Progenitor cell of endocrine pancreas (in vitro differentiated cells): ENCODE measurements at places on chromosomes 3 and 15.

DNA sequence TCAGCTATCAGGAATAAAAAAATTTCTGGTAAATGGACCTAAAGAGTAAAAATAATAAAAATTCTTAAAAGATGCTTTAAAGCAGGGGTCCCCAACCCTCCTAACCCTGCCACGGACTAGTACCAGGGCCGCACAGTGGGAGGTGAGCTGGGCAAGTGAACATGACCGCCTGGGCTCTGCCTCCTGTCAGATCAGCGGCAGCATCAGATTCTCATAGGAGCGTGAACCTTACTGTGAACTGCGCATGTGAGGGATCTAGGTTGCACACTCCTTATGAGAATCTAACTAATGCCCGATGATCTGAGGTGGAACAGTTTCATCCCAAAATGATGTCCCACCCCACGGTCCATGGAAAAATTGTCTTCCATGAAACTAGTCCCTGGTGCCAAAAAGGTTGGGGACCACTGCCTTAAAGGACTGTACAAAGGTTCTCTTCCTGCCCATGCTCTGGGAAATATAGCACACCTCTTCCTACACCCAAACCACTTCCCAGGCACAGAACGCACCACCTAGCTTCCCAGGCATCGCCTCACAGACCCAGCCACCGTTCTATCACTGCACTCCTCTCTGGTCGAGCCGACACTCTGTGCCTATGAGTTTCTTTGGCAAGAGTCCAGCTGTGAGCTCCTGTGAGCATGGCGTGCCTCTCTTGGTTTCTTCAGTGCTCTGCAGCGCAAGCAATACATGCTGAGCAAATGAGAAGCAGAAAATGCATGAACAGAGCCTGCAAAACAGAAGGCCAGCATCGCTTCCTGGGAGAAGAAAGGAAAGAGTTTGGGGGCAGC is 104.9 kb downstream of the OCA2 start:
- no peak overlapping the region for H3K27ac ChIP-seq
- H3K36me3 ChIP-seq, result no peaks in the 10 kb centered on the region
- no peaks in the 10 kb centered on the region for H3K4me1 ChIP-seq
- no peak overlapping the region for H3K4me3 ChIP-seq

- H3K4me3 ChIP-seq, result no peak overlapping the region
- peaks cover 11% of the 10 kb centered on the region for H3K36me3 ChIP-seq
- peak overlapping the region; percentile 76 for H3K27ac ChIP-seq
- H3K4me1 ChIP-seq, result peaks cover 5% of the 10 kb centered on the region
- DNase-seq, result no peak
These were observed 56.8 kb downstream of the ZNF148 start for GRCh38 chr3:125318167-125318865.

DNA sequence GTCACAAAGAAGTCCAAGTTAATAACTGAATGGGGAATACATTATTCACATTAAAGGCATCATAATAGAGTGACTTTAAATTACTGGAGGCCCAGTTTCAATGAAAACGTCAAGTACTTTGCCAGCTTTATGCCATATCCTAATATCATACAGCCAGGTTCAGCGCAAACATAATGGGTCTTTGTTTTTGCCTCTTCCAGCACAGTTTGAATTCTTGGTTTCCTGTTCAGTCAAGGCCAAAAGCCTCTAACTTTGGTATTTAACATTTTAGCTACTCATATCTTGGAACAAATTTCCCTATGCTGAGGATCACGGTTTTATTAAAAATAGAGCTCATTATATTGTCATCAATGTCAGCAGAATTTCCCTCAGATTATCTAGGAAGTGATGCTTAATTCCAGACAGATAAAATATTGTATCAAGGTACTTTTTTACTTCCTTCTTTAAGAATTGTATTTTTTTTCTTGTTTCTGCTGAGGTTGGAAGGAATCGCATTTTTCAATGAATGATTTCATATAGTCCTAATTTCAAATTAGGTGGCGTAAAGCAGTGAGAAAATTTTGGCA is 269.2 kb downstream of the THRB start:
- H3K4me1 ChIP-seq, result peaks cover 4% of the 10 kb centered on the region
- H3K27me3 ChIP-seq, result no peaks in the 10 kb centered on the region
- H3K36me3 ChIP-seq, result peaks cover 2% of the 10 kb centered on the region
- DNase-seq, result no peak

GRCh38 chr3:194808640-194809097 is 123.0 kb downstream of the FAM43A start:
- peaks cover 42% of the 10 kb centered on the region for H3K27me3 ChIP-seq
- no peak overlapping the region for H3K27ac ChIP-seq
- H3K36me3 ChIP-seq, result no peaks in the 10 kb centered on the region
- no peak overlapping the region for H3K4me3 ChIP-seq

DNA sequence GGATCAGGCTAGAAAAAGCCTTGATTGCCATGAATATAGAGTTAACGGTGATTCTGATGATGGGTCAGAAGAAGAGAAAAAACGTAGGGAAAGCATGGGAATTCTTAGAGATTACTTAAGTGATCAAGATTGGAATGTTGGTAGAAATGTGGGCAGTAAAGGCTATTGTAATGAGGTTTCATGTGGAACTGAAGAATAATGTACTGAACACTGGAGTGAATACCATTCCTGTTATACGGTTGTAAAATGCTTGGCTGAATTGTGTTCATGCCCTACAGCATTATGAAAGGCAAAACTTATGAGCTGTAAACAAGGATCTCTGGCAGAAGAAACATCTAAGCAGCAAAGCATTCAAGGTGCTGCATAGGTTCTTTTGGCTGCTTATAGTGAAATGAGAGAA is 414.1 kb upstream of the CBLB start:
- no peak overlapping the region for H3K4me3 ChIP-seq
- no peaks in the 10 kb centered on the region for H3K36me3 ChIP-seq
- no peaks in the 10 kb centered on the region for H3K27me3 ChIP-seq
- peaks cover 8% of the 10 kb centered on the region for H3K4me1 ChIP-seq
- no peak for DNase-seq

DNA sequence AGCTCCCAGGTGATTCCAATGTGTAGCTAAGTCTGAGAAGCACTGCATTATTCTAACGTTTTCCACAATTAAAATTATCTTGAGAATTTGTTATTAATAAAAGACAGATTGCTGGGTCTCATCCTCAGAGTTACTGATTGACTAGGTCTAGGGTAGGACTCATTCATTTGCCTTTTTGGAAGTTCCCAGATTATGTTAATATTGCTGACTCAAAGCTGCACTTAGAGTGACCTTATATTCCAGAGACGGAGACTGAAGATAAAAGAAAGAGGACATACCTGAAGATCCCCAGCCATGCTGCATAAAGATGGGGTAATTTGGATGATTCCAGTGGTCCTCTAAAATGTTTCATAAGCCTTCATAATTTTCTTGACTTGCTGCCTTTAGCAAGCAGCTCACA is 81.8 kb downstream of the PLSCR2 start:
- DNase-seq, result no peak
- no peaks in the 10 kb centered on the region for H3K36me3 ChIP-seq
- H3K27me3 ChIP-seq, result no peaks in the 10 kb centered on the region
- no peak overlapping the region for H3K27ac ChIP-seq

DNA sequence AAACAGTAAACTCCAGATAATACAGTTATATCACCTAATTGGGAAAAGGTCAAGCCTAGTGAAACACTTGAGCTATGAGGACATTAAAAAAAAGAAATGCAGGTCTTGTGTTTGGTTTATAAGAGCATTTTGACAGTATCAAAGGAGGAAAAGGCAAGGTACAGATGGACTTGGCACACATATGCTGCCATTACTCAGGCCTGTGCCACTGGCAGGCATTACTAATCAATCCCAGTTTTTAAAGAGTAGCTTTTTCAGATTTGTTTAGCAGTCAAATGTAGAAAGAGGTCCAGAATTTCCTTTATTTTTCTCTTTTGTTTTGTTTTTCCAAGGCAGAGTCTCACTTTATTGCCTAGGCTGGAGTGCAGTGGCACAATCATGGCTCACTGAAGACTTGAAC is 38.9 kb downstream of the MDFIC2 start:
- DNase-seq, result no peak
- no peak overlapping the region for H3K4me3 ChIP-seq
- H3K36me3 ChIP-seq, result no peaks in the 10 kb centered on the region
- no peak overlapping the region for H3K27ac ChIP-seq
- H3K27me3 ChIP-seq, result no peaks in the 10 kb centered on the region

DNA sequence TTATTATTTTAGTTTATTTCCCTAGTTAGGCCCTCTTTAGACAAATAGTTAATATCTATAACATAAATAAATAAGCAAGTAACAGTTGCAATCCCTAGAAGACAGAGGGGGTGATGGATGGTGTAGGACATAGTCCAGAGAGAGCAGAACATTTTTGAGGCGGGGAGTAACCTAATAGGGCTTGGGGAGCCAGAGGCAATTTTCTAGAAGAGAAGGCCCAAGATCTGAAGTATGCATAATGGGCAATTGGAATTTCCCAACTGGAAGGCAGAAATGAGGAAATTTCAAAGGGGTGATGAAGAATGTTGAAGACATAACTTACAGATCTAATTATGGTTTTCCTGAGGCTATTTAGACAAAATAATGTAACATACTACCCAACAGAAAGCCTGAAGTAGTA is 525.7 kb downstream of the TUSC7 start:
- H3K4me3 ChIP-seq, result no peak overlapping the region
- no peak for DNase-seq

DNA sequence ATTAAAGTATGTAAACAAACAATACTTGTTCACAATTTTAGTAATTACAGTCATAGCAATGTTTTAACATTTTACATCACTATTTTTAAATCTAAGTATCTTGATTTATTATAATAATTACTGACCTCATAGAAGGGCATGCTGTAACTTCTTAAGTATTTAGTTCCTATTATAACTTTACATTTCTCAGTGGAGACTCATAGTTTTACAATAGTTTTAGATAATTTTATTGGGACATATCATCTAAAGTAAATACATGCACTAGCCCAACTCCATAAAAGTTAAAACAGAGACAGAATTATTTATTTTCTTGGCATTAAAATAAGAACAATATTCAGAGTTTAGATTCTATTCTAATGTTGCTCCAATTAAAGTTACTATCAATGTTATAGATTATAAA is 466.5 kb upstream of the BCHE start:
- no peaks in the 10 kb centered on the region for H3K36me3 ChIP-seq
- no peak overlapping the region for H3K27ac ChIP-seq
- no peaks in the 10 kb centered on the region for H3K4me1 ChIP-seq
- no peak overlapping the region for H3K4me3 ChIP-seq
- no peaks in the 10 kb centered on the region for H3K27me3 ChIP-seq

DNA sequence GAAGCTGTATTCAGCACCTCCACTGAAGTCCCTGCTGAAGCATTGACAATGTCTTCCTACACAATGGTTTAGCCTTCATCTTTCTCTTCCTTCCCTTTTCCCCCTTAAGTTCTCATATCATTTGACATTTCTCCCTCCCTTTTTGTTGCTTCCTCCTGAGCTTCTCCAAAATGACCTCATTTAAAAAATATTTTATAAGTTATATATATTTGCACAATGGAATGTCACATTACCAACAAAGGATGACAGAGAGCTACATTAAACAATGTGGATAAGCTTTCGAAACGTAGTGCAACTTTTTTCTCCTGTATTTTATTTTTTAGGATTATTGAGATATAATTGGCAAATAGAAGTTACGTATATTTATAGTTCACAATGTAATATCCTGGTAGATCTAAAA is 13.2 kb upstream of the DLG1 start:
- H3K4me1 ChIP-seq, result peaks cover 11% of the 10 kb centered on the region
- no peak overlapping the region for H3K27ac ChIP-seq
- DNase-seq, result no peak

- no peak for DNase-seq
- peaks cover 15% of the 10 kb centered on the region for H3K4me1 ChIP-seq
- no peaks in the 10 kb centered on the region for H3K27me3 ChIP-seq
These were observed 4.4 kb upstream of the MAPK6 start for GRCh38 chr15:52014616-52015015.

- peaks cover 13% of the 10 kb centered on the region for H3K4me1 ChIP-seq
- H3K36me3 ChIP-seq, result no peaks in the 10 kb centered on the region
- peak; percentile 36 for DNase-seq
These were observed 15.6 kb upstream of the DAG1 start for GRCh38 chr3:49454458-49454857.

DNA sequence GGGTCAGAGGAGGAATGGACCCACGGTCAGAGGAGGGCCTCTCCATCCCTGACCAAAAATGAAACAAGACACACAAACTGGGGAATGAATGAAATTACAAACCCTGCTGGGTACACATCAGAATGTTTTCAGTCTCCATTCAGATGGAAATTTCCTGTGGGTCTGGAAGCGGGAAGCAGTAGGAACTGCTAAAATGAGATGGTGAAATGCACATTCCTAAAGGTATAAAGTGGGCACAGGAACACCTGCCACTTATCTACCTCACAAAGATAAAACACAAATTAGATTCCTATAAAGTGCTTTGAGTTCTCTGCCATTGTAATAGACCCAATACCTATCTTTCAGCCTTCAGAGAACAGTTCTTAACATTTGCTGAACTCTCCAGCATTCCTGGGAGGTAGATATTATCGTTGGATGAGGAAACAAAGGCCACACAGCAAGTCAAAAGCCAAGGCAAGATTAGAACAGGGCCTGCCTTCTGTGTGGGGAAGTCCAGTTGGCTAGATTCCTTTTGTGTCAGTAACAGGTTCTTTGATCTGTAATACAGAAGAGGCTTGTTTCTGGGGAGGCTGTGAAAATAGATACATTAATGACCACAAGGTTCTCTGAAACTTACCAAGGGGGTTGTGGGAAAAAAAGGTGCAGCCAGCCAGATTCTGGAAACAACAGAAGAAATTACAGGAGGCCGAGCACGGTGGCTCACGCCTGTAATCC is 98.4 kb downstream of the IGF2BP2 start:
- H3K4me3 ChIP-seq, result no peak overlapping the region
- H3K27ac ChIP-seq, result peak overlapping the region; percentile 59
- DNase-seq, result no peak
- H3K36me3 ChIP-seq, result peaks cover 4% of the 10 kb centered on the region
- peaks cover 38% of the 10 kb centered on the region for H3K4me1 ChIP-seq

- H3K4me1 ChIP-seq, result no peaks in the 10 kb centered on the region
- no peak overlapping the region for H3K4me3 ChIP-seq
- H3K36me3 ChIP-seq, result no peaks in the 10 kb centered on the region
- no peak overlapping the region for H3K27ac ChIP-seq
These were observed 94.1 kb upstream of the GOLGA8J start for GRCh38 chr15:29988701-29989100.

DNA sequence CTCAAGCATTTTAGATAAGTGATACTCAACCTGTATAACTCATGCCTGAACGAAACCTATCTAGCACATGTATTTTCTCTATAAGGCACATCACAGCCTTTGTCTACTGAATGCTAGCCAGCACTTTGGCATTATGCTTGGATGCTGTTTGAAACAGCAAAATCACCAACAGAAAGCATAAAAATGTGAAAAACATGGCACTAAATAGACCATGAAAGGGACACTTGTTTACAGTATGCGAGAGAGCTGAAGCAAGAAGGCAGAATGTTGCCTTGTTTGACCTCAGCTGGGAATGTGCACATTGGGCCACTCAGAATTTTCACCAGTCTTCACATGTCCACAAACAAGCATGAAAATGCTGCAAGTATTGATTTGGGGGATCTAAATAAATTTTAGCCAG is 59.5 kb downstream of the MINDY2 start:
- no peaks in the 10 kb centered on the region for H3K27me3 ChIP-seq
- H3K4me3 ChIP-seq, result no peak overlapping the region
- H3K27ac ChIP-seq, result no peak overlapping the region
- peaks cover 15% of the 10 kb centered on the region for H3K36me3 ChIP-seq
